ENCODE measurements at places on chromosomes 4 and X.

- DNase-seq: no peak
Observed at GRCh38 chr4:155679343-155679742, 12.7 kb downstream of the GUCY1A1 start.

- no peak for DNase-seq
Observed at GRCh38 chrX:107448998-107449835, at the start of gene FRMPD3. Gene FRMPD3, plus strand, starts transcription at chrX:107449652. Its CDS starts 76,937 bp downstream, at chrX:107526589.

- DNase-seq: no peak
Observed at GRCh38 chr4:87032884-87033533, 98.2 kb downstream of the AFF1 start.

GRCh38 chrX:124475358-124475757 lies 129.0 kb downstream of the SH2D1A start:
- DNase-seq: no peak

GRCh38 chrX:13891377-13892140 lies 74.7 kb upstream of the GPM6B start:
- DNase-seq: no peak

GRCh38 chr4:6495736-6496135 lies 23.3 kb upstream of the PPP2R2C start:
- DNase-seq: no peak

DNA sequence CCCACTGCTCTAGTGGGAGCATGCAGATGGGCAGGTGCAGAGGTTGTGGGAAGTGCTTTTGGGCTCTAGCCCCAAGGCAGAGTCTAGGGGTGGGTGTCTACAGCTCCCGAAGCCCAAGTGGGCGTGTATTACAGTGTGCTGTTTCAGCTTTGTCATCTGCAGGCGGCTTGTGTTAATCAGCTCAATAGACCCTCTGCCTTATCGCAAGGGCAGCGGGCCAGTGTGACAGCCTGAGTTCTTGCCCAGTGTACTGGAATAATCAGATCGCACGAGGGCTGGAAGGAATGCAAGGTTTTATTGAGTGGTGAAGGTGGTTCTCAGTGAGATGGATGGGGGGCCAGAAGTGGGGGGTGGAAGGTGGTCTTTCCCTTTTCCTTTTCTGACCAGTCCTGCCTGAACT lies 529.4 kb upstream of the AMOT start:
- DNase-seq: no peak

DNA sequence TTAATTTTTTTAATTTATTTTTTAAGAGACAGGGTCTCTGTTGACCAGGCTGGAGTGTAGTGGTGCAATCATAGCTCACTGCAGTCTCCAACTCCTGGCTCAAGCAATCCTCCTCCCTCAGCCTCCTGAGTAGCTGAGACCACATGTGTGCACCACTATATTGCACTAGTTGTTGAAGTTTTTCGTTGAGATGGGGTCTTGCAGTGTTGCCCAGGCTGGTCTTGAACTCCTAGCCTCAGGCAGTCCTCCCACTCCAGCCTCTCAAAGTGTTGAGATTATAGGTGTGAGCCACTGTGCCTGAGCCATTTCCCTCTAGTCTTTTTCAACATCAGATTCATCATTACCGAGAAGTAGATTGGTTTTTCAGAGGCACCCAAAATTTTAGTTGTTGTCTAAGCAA lies 165.7 kb downstream of the DCLK2 start:
- DNase-seq: no peak

DNA sequence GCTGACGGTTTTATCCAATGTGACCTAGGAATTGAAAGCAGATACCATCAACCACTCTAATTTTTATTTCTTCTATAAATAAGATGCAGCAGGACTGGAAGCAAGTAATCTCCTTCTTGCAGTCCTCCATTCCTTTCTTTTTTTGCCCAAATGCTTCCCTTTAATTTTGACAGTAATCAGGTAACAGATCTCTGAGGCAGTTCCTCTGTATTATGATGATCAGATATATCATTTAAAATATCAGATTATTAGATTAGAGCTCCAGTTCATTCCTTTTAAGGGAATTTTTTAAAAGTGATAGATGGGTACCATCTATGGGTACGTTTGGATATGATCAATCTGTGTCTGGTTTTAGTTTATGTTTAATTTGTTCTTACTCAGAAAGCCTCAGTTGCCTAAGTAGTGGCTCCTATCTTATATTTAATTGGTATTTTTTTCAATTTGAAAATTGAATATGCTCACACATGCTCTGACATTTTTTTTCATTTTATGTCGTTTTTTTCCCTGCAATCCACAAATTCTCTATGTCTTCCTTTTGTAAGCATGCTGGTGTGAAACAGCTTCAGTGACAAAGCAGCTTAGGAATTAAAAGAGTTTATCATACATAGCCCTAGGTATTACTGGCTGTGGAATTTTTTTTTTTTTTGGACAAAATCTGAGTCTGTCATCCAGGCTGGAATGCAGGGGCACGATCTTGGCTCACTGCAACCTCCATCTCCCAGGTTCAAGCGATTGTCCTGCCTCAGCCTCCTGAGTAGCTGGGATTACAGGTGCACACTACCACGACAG lies 73.7 kb upstream of the ANK2 start:
- no peak for DNase-seq

DNA sequence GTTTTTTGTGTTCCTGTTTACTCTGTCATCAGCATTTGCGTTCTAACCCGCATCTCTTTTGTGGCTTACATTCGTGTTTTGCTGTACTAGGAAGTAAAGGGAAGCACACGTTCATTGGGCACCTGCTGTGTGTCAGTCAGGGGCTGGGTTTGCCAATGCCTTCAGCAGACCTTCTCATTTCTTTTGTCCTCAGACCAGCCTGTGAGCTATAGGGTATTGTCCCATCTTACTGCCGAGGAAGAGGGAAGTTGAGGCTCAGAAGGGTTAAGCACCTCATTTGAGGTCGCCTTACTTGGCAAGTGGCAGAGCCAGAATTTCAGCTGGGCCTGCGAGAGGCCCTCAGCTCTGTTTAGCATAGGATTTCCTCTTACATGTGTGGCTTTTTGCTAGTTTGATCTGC lies 8.7 kb downstream of the TBC1D14 start:
- DNase-seq: no peak

DNA sequence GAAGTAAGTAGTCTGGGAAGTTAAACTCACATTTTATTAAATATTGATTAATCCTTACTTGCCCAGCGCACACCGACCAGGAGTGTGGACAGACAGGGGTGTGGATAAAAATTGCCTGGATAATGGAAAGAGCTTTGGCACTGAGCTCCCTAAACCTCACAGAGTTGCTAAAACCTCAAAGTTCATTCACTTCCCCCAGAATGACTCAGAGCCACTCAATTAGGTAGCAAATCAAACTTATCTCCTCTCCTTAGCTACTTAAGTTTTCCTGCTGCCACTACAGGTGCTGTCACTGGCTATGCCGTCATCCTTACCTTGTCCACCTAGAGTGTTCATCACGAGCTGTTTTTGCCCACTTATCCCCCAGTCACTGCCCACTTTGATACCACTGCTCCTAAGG lies 27.0 kb upstream of the MID1IP1 start:
- DNase-seq: no peak

DNA sequence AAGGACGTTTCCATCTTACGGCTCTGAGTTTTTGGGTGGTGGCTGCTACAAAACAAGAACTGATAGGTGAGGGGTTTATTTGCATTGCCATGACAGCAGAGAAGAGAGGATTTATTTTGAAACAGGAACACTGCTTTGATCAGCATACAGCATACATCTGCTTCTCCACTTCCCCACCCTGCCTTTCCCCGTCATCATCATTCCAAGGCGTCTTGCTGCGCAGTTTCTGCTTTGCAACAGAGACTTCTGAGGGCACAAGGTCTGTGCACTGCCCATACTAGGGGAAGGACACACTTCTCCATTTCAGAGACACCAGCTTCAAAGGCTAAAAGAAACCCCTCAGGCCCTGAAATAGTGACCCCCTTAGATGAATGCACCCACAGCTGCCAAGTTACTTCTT lies 19.1 kb downstream of the STARD8 start:
- no peak for DNase-seq

DNA sequence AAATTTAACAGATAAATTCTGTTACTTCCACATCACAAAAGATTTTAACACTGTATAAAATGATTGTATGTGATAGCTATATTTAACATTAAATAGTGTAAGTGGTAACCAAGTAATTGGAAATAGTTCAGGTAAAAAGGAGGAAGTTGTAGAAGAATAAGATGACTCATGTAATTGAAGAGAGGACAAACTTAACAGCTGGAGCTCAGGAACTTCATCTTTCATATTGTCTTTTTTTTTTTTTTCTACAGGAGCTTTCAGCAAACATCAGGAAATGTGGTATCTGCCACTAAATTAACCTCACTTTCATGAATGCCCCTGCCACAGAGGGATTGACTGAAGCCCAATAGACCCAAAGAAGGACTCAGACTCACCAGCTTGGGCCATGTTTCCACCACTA lies 188.4 kb upstream of the VEGFC start:
- no peak for DNase-seq

- no peak for DNase-seq
Observed at GRCh38 chr4:8435656-8436121, 4.8 kb downstream of the ACOX3 start.

DNA sequence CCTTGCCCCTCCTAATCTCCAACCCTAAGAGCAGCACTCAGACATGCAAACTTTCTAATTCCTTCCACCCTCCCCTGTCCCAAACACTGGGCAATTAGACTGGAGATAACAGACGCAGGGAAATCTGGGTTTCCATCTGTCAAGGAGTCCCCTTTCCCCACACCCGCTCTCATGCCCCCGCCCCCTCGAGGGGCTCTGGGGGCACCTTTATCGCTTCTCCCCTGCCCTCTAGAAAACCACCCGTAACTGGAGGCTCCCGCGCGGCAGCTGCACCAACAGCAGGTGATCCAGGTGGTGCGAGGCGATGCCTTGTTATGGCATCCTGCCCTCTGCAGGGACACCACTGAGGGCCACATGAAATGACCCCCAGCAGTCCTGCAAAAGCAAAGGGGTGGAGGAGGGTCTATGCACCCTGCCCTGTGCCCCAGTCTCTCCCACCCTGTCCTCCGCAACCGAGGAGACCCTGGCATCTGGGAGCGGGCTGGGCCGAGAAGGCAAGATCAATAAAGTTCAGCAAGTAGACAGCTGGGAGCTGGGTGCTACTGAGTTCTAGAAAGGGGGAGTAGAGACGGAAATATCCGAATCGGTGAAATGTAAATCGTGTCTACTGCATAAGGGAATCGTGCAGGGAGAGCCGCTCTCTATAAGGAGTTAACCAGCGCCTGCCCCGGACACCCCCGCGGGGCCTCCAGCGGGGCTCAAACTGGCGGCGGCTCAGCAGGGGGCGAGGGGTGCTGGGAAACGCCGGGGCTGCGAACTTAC lies 1.6 kb downstream of the KCTD8 start:
- DNase-seq: no peak

DNA sequence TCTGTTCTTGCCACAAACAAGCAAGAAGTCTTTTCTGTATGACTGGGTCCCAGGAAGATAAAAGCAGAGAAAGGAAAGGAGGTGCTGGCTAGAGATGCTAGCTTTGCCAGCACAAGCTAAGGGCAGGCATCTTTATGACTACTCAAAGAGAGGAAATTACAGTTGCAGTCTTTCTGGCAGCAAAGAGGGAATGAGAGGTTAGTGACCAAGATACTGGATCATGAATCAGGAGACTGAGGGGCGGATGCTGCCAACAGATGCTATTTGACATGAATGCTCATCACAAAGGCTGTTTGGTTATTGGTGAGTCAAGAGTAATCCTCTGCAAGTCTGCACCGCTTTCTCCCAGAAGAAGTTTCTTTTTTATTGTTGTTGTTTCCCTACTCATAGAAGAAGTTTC lies 5.5 kb upstream of the XIAP start:
- DNase-seq: no peak

- DNase-seq: no peak
Observed at GRCh38 chr4:94426783-94427182, 25.0 kb upstream of the PDLIM5 start.

DNA sequence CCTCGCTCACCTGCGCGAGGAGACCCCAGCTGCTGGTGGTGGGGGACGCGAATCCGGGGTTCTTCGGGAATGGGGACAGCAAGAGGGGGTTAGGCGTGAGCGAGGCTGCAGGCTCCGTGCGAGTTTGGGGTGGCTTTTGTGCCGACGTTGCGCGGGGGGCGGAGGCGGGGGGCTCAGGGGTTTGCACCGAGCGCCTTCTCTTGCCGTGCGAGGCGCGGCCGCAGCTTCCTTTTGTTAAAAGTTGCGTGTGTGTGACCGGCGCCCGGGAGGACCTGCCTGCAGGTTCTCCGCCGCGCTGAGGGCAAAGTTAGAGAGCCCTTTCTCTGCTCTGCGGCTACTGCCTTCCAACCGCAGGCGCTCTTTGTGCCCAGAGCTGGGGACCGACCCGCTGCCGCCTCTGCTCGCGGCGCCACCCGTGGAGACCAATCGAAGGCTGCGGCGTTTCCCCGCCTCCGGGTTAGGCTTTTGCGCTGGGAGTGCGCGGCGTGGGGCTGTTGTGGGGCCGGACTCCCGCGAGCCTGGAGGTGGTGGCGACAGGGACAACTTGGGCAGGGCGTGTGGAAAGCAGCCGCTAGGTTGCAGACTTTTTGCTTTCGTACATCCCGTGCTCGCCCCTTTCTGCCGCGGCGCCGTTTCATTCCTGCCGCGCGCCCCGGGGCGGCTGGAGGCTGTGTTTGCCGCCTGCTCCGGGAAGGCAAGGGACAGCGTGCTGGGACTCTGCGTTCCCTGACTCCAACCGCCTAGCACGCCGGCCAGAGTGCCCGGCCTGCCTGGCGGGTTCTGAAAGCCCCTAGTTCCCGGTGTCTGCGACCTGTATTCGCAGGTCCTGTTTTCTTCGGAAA lies 716 bp downstream of the KIT start:
- peak; percentile 6 for DNase-seq

DNA sequence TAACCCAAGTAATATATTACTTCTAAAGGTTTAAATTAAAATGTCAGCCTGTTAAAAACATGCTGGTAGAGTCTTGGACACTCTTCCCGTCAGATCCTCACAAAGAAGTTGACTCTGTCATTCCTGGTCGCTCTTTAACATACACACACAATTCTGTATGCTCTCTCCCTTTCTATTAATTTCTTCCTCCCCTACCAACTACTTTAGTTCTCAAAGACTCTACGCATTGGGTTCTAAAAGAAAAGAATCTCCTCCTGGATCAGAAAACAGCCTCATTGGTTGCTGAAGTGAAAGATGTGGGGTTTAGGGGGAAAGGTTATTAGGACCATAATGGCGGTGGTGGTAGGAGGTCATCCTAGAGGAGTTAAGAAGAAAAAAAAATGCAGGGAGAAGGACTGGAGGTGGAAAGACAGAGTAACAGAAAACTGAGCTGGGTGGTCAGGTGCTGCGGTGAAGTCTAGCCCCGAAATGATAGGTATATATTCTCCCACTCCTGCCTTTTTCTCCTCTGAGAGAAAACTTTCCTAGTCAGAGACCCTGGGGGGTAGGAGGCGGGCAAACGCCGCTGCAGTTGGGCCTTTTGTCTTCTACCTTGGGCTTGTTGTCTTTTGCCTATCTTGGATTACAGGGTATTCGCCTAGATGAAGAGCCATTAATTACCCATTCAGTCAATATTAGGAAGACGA lies 5.2 kb upstream of the PITX2 start:
- DNase-seq: no peak

- no peak for DNase-seq
Observed at GRCh38 chrX:397575-397974, 10.9 kb upstream of the PPP2R3B start.

GRCh38 chr4:106503116-106504050 lies 134.8 kb upstream of the GIMD1 start:
- no peak for DNase-seq

GRCh38 chr4:140071806-140072205 lies 82.2 kb downstream of the MAML3 start:
- peak; percentile 45 for DNase-seq
